ENCODE measurements at places on chromosomes 1 and 21. TPM values are rescaled to one million over a fixed set of nuclear protein-coding genes. Genes with fewer than 3 reads are reported as not detected.

GRCh38 chr1:167442142-167442848 is 76.0 kb downstream of the CD247 start:
- DNase-seq: peak; percentile 48

GRCh38 chr1:60367532-60367931 is 294.0 kb upstream of the C1orf87 start:
- peak; percentile 1 for DNase-seq

DNA sequence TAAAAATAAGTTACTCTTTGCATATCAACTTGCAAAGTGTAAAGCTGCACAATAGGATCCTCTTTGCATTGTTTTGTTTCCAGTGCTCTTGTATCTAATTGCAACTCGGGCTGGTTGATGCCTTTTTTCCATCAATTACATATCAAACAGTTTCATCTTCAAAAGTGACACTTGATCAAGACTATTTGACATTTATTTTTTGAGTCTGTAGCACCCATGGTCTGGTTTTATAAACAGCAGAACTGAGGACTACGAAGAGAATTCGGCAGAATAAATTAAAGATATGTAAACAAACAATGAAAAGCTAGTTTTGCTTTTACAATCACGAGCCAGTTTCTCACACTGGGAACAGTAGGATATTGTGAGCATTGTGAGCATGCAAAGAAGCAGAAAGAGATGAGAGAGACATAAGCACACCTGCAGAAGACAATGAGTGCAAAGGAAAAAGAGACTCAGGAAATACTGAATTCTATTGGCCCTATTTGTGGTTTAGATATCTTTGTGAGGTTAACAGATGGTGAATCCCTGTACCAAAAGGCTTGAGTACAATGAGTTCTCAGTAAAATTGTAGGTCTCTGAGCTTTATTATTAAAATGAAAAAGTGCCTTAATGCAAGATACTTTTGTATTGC is 45.4 kb downstream of the RPL5 start:
- DNase-seq: no peak

DNA sequence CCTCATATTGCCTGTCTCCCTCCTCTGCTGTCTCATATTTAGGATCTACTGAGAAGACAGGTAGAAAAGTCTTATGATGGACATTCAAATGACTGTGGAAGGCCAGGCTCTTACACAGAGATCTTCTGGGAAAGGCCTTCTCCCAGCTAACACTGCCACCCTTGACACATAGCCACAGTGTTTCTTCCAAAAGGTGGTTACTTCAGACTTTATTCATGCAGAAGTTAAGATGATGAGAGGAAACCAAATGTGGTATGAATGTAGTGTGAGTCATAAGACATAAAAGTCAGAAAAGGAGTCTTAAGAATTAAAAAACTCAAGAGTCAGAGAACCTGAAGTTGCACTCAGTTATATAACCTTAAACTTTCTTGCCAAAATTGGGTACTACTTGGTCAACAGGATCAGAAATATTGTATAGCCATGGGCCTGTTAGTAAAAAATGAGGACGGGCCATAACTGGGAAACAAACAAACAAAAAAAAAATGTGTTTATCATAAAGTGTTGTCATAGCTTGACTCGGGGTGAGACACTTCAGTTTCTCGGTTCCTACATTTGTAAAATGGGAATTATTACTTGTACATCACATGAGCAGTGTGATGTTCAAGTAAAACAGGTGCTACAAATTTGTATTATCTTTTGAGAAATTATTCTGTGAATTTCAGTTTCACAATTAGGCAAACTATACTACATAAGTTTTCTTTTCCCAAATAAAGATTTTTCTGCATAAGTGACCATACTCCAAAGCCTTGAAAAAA is 1.2 kb upstream of the DENND1B start:
- DNase-seq: no peak

DNA sequence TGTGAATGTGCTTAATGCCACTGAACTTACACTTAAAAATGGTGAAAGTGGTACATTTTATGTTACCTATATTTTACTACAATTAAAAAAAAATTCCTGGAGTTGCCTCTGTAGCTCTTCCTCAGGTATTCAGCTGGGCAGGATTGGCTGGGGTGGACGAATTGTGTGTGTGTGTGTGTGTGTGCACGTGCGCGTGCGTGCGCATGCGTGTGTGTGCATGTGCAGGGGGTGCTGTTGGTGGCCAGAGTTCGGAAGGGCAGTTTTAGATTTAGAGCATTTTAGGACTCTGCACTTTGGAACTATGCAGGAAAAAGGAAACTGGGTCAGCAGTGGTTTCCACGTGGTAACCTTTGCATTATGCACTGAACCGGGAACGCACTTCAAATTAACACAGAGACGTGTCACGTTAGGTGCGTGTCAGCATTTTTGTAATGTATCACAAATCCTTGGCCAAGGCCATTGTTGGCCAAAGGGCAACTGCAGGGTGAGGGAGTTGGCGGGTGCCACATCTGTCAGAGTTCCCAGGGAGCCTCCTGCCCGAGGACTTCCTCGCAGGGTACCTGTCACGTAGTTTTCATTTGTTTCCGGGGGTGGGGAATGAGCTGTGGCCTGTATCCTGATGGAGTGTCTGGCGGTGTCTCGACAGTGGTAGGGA is 312.8 kb downstream of the CAMTA1 start:
- DNase-seq: no peak

DNA sequence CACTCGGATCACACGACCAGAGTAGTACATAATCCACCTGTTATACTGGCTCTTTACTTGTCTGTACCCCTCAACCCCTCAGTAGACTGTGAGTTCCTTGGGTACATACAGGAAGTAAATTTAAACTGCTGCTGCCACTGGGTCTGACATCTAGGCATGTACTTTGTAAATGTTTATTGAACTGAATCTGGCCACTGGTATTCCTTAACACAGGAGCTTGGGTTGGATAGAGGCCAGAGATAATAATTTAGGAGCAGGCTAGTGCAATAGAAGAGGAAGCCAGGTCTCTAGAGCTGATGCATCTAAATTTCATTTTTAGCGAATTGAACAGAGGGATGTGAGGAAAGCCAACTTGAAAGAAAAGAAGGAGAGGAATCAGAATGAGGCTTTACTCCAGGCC is 12.4 kb downstream of the TTC4 start:
- no peak for DNase-seq

DNA sequence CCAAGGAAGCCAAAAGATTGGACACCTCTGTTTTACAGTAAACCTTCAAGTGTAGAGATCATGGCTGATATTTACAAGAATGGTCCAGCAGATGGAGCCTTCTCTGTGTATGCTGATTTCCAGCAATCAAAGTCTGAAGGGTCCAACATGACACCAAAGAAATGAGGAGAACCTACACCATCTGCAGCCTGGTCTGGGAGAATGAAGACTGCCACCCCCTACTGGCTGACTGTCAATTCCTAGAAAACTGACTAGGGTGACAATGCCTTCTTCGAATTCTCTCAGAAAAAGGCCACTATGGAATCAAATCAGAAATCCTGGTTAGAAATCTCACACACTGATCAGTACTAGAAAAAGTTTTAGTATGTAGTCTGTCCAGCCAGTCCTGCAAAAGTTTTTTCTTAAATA is 83.3 kb downstream of the CDC42BPA start:
- DNase-seq: no peak

GRCh38 chr1:244047621-244048255 is 3.3 kb upstream of the ZBTB18 start:
- DNase-seq: no peak

- DNase-seq: no peak
Measured at GRCh38 chr1:212769459-212770167, 22.0 kb downstream of the NSL1 start.

DNA sequence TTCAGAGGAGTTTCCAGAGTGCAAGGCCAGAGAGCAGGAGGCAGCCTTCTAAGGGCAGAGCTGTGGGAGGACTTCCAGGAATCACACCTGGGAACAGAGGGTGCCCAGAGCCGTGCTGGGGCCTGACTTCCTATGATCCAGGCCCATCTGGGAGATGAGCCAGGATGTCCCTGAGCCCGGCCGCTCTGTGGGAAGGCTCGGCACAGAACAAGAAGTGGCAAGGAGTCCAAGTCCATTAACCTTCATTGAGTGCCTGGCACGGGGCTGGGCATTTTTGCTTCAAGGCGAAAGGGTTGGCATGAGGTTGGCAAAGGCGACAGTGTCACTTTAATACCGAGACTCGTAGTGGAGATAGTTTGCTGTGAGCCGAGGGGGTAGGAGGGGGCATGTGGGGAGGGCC is 18.2 kb downstream of the TMEM201 start:
- DNase-seq: no peak

GRCh38 chr1:24130385-24130784 is 12.6 kb downstream of the IL22RA1 start:
- DNase-seq: no peak

DNA sequence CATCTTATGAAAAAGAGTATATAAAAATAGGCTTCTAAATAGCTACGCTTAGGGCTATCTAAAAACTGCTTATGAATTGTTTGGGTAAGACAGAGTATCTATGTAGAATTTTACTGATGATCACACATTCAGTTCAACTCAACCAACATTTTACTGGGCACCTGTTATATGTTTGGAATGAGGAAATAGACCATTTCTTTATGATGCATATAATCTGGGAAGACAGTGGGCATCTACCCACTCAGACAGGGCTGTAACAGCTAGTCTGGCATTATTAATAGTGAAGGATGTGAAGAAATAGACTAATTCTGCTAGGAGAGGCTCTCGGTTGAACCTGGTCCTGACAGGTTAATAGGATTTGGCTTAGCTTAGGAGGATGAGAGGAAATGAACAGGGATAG is 56.9 kb downstream of the TIAM1 start:
- DNase-seq: no peak

DNA sequence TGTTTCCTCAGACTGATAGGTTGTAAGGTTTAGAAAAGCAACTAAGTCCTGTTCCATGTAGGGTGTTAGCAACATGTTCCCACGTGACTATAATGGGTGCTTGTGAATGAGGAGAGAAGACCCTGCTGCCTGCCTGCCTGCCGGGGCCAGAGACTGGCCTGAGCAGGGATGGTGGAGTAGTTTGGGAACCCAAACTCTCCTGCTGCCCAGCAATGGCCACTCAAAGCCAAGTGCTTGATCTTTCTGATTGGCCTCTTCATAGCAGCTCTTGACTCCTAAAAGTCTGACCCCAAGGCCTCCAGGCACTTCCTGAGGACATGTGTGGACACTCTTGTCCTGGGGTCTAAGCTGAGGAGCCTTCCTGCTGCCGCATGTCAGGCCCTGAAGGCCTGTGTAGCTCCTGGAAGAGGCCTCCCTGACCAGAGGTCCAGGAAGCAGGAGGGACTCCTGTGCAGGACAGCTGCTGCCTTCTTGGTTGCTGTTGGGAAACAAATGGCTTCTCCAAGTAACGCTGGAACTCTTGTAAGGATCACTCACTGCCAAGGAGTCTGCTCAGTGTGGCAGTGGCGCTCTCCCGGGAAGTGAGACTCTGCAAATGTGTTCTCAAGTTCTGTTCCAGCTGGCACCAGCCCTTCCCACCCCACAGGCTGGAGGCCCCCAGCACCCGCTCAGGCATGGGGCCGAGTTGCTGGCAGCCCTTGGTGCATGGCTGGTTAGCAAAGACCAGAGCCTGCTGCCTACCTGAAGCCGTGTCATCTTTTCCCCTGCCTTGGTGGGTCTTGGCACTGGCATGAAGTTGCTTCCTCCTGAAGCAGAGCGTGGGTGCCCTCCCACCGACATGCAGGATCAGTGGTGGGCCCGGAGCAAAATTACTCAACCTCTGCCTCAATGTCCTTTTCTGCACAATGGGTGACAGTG is 35.5 kb downstream of the MAN1C1 start:
- DNase-seq: no peak

GRCh38 chr1:220203816-220204215 is 68.4 kb downstream of the RAB3GAP2 start:
- DNase-seq: no peak

DNA sequence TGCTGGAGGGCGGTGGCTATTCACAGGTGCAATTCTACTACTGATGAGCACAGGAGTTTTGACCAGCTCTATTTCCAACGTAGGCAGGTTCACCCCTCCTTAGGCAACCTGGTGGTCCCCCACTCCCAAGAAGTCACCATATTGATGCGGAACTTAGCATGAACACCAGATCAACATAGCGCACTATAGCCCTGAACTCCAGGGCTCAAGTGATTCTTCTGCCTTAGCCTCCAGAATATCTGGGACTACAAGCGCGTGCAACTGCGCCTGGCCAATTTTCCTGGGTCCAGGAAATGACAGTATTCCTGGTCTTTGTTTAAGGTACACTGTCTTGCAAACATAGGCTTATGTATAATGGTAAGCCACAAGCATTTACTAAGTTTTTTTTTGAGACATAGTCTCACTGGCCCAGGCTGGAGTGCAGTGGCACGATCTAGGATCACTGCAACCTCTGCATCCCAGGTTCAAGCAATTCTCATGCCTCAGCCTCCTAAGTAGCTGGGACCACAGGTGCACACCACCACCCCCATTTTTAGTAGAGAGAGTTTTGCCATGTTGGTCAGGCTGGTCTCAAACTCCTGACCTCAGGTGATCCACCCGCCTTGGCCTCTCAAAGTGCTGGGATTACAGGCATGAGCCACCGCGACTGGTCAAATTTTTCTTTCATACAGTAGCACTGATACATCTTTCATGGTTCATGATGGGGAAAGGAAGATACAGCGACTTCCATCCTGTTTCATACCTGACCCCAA is 12.6 kb downstream of the MCL1 start:
- DNase-seq: no peak

- DNase-seq: no peak
Measured at GRCh38 chr1:158037008-158037865, 43.8 kb downstream of the KIRREL1 start.

DNA sequence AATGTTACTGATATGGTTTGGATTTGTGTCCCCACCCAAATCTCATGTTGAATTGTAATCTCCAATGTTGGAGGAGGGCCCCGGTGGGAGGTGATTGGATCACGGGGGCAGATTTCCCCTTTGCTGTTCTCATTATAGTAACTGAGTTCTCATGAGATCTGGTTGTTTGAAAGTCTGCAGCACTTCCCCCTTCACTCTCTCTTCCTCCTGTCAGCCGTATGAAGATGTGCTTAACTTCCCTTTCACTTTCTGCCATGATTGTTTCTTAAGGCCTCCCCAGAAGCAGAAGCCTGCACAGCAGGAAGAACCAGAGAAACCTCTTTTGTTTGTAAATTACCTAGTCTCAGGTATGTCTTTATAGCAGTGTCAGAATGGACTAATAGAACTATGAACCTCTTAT is 28.4 kb downstream of the TRIM33 start:
- no peak for DNase-seq

GRCh38 chr1:240343966-240344365 is 252.3 kb downstream of the FMN2 start:
- DNase-seq: no peak

- no peak for DNase-seq
Measured at GRCh38 chr1:41024953-41025352, 3.4 kb upstream of the SLFNL1 start.

- DNase-seq: peak; percentile 35
Measured at GRCh38 chr1:192809307-192810252, 741 bp downstream of the RGS2 start.

GRCh38 chr1:10537082-10537766 is 62.5 kb downstream of the PEX14 start:
- DNase-seq: no peak

- no peak for DNase-seq
Measured at GRCh38 chr21:27759091-27759659, 792.3 kb upstream of the ADAMTS5 start.

CNR2 gene
- polyA plus RNA-seq: 0.06 TPM

TTC24 gene
- polyA plus RNA-seq: 0.86 TPM

TMEM79 gene
- polyA plus RNA-seq: 4.8 TPM

PLA2G5 gene
- not detected for polyA plus RNA-seq

HPCA gene
- 0.78 TPM for polyA plus RNA-seq

FBXO2 gene
- 0.98 TPM for polyA plus RNA-seq

GIPC2 gene
- polyA plus RNA-seq: 22.8 TPM

AJAP1 gene
- polyA plus RNA-seq: 1.8 TPM

SLC50A1 gene
- 57.1 TPM for polyA plus RNA-seq

FCGR3A gene
- polyA plus RNA-seq: 2.4 TPM

FAM131C gene
- 2.2 TPM for polyA plus RNA-seq

RORC gene
- polyA plus RNA-seq: 1.0 TPM

OLIG2 gene
- not detected for polyA plus RNA-seq

Measured in right renal pelvis (tissue), 4 donors.